Suppressor macrophage (primary cell): ENCODE measurements at places on chromosomes 4 and X.
A peak's percentile ranks its signal among the peaks of the same experiment; 100 is the strongest.

GRCh38 chr4:142519342-142519741, 326.8 kb downstream of the INPP4B start:
- no peak for DNase-seq

DNA sequence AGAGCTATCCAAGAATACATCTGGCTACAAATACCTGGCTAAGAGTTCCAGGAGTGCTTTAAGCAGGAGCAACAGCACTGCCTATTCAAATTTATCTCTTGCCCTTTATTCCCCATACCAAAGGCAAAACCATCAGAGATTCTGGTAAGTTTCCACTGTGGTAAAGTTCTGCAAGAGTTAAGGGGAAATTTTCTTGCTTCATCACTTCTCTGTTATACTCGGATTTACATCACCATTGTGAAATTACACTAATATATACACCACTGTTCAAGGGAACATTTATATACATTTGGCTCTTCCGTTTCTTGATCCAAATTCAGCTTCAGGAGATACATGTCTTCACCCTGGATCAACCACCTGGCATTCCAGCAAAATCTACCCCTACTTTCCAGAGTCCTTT, 70.8 kb upstream of the PTPN13 start:
- DNase-seq, result peak; percentile 7

DNA sequence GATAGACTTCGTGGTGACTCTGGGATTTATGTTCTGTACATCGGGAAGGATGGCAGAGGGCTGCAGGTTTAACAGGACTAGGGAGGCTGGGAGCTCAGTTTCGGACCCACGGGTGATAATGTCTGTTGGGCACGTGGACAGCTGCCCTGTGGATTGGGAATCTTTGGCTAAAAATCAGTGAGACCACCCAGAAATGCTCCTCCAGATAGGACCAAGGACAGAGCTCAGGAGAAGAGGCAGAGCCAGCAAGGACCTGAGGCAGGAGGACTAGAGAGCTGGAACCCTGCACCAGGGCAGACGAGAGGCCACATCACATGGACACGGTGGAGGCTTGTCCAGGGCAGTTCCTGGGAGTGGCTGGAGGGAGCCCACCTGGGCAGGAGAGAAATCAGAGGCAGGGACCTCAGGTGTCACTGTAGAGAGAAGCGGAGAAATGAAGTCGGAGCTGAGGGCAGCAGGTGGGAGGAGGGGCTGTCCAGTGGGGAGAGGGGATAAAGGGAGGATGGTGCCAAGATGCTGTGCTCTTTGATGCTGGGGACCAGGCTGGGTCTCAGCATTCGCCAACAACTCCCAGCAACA, 79.2 kb downstream of the CPZ start:
- no peak for DNase-seq

DNA sequence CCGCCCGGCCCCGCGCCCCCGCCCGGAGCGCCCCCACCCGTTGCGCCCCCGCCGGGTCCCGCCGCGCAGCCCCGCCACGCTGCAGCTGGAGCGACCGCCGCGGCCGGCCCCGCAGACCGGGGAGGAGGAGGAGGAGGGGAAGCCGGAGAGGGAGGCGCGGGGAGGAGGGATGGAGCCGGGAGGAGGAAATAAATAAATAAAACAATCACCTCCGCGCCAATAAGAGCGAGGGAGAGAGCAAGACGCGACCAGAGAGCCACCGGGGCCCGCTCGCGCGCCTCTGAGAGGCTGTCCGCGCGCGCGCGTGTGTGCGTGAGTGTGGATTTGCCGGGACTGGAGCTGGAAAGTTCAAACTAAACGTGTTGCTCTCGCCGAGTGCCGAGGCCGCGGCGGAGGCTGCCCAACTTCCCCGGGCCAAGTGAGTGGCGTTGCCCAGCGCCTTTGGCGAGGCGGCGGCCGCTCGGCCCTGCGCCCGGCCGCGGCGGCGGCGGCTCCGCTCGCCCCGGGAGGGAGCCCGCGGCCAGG, 2184.4 kb upstream of the TENM3 start:
- peak; percentile 30 for DNase-seq

- DNase-seq, result no peak
Measured at GRCh38 chr4:99117876-99118693, 26.0 kb downstream of the ADH4 start.

DNA sequence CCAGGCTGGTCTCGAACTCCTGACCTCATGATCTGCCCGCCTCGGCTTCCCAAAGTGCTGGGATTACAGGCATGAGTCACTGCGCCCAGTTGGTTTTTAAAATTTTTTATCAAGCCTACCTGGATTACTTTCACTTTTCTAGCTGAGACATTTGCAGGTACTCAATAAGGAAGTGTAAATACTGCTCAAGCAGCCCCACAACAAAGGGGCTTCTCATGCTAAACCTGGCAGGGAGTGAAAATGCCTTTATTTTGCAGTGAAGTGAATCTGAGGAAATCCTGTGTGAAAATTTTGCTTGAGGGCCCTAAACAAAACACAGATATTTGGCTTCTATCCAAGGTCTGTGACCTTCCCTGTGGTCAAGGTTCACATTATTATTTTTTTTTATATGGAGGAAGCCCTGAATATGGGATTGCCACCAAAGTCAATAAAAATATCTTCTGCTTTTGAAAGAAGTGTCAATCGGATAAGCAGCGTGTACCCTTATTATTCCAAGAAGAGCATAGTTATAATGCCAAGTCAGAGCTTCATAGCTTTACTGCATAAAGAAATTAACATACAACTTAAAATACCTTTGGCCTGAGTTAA, 481.0 kb downstream of the SH2D1A start:
- DNase-seq, result no peak

- no peak for DNase-seq
Measured at GRCh38 chr4:128241019-128241418, 46.6 kb downstream of the PGRMC2 start.

DNA sequence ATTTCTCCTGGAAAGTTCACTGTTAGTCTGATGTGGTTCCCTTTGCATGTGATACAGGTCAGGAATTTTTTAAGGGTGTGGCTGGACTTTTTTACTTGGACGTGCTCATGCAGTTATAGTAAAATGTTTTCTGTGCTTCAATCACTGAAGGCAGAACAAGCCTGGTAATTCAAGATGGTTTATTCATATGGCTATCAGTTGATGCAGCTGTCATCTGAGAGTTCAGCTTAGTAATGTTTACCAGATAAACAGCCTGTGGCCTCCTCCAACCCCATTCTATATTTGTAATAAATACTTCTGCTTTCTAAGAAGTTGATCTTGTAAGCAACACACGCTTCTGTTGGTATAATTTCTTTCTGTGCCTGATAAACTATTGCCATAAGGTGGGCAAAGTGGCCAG, 2105.9 kb downstream of the ARAP2 start:
- DNase-seq, result no peak

GRCh38 chrX:104428231-104428630, 137.8 kb upstream of the IL1RAPL2 start:
- no peak for DNase-seq

DNA sequence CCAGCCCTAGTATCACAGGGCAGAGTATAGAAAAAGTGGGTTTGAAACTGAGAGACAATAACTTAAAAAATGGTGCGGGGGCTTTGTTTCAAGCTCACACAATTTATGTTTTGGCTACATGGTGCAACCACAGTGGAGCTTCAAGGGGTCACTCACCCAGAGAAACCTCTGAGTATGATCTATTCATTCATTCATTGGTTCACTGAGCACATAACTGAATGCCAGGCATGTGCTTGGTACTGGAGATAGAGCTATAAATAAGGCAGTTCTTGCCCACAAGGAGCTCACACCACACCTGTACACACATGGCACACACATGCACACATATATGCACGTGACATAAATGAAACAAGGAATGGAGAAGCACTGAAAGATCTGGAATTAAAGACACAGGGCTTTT, 171.4 kb downstream of the NHS start:
- DNase-seq, result no peak

GRCh38 chrX:17500145-17500579, 125.2 kb downstream of the NHS start:
- DNase-seq, result no peak

DNA sequence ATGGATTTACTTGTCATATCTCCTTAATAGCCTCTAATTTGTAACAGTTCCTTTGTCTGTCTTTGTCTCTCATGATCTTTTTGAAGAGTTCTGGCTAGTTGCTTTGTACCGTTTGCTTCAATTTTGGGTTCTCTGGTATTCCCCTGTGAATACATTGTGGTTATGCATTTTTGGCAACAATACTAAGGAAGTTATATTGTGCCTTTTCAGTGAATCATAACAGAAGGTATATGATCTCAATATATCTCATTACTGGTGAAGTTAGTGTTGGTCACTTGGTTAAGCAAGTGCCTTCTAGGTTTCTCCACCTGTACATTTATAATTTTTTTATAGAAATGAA, 48.6 kb downstream of the DCLK2 start:
- DNase-seq, result peak; percentile 65

DNA sequence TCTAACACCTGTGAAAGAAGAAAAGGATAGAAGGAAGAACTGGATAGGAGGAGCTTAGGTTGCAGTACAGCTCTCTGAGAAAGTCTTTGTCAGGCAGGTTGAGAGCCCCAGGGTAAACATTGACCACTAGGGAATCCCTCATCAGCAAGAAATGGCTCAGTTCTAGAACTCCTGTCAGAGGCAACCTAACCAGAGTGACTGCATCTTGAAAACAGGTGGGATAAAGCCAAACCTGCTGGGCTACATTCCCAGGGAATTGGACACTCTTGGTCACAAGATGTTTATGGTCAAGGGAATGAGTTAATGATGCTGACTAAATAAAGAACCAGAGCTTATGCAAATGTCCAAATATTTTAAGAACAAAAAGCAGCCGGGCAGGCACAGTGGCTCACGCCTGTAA, 108.3 kb upstream of the MED14 start:
- no peak for DNase-seq

GRCh38 chr4:124061413-124061812, 651.1 kb downstream of the ANKRD50 start:
- no peak for DNase-seq

DNA sequence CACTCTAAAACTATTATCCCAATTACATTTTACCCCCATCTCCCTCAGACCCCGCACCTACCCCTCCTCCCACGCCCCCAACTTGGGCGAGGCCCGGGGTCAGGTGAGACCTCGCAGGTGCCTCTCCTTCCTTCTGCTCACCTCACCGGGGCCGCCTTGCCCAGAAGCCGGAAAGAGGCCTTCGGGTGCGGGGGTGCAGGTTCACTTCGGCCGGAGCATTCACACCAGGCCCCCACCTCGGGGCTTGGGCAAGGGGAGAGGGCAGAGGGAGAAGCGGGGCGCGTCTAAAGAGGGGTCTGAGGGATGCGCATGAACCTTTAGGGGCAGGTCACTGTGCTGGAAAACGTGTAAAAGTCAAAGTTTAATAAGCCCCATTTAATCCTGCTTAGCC, 427 bp downstream of the ZNF182 start:
- DNase-seq, result peak; percentile 16

DNA sequence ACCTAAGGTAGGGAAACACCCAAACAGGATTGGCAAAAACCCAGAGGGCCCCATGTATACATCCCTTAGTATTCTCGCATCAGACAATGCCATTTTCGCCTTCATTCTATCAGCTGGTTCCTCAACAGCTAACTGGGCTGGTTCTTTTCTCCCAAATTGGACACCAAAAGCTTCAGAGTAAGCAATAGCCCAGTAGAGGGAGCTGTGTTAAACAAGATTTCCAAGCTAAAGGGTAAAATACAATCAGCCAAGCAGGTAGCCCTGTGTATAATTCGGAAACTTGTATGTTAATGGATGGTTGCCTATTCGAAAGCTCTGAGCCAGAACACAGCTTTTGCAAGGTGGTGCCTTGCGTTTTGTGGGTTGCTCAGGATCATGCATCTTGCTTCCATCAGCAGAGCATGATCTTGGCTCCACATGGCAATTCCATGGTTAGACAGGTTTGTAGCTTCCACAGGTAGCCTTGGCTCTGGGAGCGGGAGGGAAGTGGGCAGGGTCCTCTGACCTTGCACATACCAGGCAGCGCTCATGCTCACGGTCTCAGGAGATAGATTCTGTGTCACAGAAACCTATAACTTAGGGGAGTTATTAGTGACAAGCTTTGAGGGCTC, 115.2 kb upstream of the LNX1 start:
- DNase-seq, result peak; percentile 78

DNA sequence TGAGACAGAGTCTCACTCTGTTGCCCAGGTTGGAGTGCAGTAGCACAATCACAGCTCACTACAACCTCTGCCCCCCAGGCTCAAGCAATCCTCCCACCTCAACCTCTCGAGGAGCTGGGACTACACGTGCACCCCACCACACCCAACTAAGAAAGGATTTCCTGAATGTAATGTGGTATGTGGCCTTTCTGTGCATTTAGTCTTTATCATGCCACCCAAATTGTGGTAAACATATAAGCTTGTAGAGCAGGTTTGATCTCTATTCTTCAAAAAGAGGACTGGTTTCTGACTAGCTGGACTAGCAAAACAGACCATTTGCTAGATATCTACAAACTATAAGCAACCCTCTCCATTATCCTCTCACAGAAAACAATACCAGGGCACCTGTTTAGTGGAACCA, 33.6 kb downstream of the ELOVL6 start:
- DNase-seq, result no peak
